ENCODE measurements at places on chromosomes 1 and 21.

DNA sequence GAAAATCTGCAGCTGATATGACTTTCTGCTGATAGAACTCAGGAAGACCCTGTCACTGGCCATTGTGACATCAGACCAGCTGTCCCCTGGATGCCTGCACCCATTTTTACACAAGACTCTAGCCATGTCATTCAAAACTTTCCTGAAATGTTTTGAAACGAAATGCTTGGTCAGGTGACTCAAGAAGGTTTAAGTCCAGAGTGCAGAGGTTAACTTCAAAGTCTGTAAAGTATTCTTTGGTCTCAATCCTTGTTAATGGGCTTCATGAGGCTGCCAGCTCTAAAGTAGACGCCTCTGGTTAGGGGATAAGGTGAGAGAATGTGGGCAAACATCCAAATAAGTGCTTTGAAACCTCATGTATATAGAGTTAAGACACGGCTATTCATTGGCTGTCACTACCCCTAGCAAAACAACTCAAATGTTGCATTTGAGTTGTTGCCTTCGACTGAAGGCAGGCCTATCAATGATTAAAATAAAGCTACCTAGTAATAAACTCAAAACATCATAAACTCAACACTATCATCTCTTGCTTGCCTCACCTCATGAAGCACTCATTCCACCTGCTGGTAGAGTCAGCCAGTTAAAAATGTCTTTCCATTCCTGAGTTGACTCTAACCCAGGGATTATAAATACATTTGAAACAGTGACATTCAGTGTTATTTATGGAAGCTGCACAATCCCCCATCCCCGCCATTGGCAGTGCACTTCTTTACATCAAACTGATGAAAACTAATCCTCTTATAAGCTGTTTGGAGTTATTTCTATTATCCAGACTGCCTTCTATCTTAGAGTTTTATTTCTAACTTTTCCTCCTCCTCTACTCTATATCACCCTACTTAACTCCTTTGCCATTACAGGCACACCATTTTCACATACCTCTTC lies 26.0 kb downstream of the RABIF start:
- DNase-seq: no peak

GRCh38 chr1:235455823-235456222 lies 48.4 kb downstream of the B3GALNT2 start:
- no peak for DNase-seq

DNA sequence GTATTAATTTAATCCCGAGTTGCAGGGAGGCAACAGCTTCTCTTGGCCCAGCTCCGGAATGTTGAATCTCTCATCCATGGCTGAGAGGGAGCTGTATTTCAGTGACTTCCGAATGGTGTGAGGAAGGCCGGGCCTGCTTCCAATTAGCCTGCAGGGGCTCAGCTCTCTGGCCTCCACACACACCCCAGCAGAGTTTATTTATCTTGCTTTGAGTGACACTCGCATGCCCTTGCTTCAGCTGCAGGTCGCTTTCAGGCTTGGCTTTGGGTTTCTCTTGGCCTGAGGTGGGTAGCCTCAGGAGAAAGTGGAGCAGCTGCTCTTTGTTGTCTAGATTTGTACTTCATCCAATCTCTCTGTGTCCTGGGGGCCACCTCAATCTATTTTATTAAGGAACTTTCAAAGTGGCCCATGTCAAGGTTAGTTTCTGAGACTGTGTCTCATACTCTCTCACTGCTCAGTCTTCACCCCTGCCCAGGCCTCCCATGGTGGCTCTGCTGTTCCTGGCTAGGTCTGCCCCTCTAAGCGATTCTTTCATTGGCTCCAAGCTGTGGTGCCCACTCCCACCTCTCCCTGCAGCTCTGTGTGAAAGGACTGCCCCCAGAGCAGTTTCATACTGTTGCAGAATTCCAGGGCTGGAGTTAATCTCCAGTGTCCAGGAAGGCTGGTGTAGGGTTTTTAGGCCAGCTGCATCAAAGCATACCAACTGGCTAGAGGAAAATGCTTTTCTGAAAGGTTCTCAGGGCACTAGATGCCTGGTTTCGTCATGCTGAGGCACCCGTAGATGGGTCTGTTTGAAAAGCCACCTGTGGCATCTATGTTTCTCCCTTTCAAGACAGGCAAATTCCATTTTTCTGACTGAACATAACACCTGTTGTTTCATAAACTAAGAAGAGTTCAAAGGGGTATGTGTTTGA lies 153.5 kb downstream of the PLXNA2 start:
- peak; percentile 32 for DNase-seq

GRCh38 chr1:29052100-29052499 lies 71.6 kb downstream of the TMEM200B start:
- DNase-seq: no peak

GRCh38 chr1:248913933-248914332 lies 7.9 kb downstream of the PGBD2 start:
- no peak for DNase-seq

- no peak for DNase-seq
Measured at GRCh38 chr1:88917321-88918025, 26.1 kb upstream of the GTF2B start.
